Stimulated activated CD4-positive, alpha-beta T cell treated with anti-CD3 and anti-CD28 coated beads, Interleukin-1b, Interleukin-23, amount 100 ng/mL, for 4 hours (primary cell): ENCODE measurements at places on chromosomes 1 and 21.

DNA sequence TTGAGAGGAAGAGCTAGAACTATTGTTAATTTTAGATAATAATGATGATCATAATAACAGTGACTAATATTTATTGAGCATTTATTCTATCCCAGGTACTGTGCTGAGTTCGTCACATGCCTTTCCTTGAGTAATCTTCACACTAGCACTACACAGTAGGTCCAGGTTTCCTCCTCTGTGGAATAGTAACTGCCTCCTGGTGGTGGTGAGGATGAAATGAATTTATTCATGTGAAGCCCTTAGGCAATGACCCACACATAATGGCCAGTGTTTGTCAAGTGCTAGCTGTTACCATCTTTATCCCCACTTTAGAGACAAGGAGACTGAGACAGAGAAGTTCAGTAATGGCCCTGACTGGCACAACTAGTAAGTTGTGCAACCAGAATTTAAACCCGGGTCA is 5.9 kb downstream of the NIPAL3 start:
- DNase-seq, result no peak

GRCh38 chr1:184802354-184803179 is 47.9 kb upstream of the EDEM3 start:
- DNase-seq, result no peak

- DNase-seq, result no peak
Observed at GRCh38 chr1:244159646-244160045, 108.6 kb downstream of the ZBTB18 start.

- DNase-seq, result no peak
Observed at GRCh38 chr1:230892018-230892491, 23.7 kb upstream of the C1orf198 start.

DNA sequence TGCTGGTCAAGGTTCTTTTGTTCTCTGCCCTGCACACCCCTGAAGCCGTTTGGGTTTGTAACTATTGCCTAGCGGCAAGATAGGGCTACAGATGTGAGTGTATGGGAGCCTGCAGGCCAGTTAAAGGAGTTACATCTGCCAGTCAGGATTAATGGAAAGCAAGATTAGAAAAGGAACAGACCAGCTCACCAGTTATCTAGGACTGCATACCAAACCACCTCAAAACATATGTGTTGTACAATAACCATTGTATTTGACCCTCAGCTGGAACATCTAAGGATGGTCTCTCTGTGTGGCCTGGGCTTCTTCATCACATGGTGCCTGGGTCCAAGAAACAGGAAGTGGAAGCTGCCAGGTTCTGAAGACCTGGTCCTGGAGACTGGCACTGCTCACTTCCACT is 52.5 kb upstream of the FBXO28 start:
- no peak for DNase-seq

- no peak for DNase-seq
Observed at GRCh38 chr1:28159680-28160079, 16.8 kb downstream of the PTAFR start.

GRCh38 chr1:162857850-162858249 is 3.1 kb downstream of the CCDC190 start:
- DNase-seq, result no peak

DNA sequence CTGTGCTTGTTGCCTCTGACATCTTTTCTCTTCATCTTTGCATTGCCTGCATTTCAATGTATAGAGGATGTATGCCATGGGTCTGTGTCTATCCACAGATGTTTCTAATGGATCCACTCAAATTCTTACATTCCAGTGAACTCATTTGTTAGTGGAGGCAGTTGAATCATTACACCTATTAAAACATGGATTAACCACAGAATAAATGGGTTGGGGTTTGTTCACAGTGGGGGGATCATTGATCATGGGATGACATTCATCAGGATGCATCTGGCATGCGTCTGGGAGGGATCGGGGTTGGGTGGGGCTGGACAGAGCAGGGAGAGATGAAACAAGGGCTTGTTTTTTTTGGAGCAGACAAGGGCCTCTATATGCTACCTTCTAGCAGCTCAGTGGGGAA is 182.5 kb downstream of the RHOU start:
- no peak for DNase-seq

DNA sequence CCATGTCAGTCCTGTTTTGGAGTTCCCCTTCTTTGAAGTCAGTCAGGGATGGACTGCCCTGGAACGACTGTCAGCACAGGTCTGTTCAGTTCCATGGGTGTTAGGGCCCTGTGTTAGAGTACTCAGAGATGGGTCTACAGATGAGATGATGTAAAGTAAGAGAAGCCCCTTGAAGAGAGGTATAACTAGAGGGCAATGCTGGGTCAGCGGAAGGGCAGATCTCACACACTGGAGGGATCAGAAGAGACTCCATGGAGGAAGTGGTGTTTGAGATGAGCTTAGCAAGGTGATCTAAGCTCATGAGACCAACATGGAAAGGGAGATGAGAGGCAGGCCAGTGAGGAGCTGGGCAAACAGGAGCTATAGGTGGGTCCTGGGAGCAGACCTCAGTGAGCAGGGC is 7.6 kb downstream of the PPFIA4 start:
- no peak for DNase-seq

DNA sequence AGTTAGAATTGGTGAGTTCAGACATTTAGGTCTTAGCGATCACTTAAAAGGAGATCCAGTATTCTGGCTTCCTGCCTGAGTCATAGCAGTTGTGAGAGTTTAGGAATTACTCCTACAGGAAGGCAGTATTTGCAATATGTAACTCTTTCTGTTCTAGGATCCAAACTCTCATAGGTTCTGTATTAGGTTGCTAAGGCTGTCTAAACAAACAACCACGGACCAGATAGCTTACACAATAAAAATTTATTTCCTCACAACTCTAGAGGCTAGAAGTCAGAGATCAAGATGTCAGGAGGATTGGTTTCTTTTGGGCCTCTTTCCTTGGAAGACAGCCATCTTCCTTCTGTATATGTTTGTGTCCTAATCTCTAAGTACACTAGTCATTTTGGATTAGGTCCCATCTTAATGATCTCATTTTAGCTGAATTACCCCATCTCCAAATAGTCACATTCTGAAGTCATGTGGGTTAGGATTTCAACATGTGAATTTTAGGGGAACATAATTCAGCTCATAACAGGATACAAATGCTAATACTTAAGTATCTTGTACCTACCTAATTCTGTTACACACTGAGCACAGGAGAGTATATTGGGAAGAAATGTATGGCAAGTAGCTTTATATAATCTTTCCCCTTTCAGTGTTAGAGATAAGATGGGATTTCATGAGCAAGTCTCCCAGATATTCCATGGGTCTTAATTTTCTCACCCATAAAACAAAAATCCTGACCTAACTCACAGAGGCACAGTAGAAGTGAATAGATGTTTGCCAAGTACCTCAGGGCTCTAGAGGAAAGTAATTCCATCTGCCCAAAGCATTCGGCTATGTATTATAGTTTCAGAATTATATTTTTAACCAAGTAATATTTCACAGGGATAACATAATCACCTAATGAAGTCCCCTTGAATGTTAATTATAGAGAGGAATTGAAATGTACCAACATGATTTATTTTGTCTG is 144.4 kb downstream of the PTBP2 start:
- no peak for DNase-seq

- DNase-seq, result no peak
Observed at GRCh38 chr1:151613282-151613780, 1.5 kb downstream of the SNX27 start.
